CD8-positive, alpha-beta T cell (primary cell): ENCODE measurements at places on chromosomes 3 and 15.

DNA sequence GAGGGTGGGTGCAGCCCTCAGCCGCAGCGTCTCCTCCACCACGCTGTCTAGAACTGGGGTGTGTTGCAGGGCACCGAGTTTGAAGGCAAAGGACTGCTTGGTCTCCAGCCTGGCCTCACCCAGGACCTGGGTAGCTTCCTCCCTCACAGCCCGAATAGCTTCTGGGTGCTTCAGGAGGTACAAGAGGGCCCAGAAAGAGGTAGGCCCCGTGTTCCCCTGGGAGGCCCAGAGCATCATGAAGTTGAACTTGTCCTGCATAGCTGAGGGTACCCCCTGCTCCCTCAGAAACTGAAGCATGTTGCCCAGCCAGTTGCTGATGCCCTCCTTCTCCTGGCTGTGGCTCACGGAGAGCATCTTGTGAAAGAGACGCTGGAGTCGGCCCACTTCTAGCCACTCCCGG lies 930 bp downstream of the CYP8B1 start:
- no peak for DNase-seq

DNA sequence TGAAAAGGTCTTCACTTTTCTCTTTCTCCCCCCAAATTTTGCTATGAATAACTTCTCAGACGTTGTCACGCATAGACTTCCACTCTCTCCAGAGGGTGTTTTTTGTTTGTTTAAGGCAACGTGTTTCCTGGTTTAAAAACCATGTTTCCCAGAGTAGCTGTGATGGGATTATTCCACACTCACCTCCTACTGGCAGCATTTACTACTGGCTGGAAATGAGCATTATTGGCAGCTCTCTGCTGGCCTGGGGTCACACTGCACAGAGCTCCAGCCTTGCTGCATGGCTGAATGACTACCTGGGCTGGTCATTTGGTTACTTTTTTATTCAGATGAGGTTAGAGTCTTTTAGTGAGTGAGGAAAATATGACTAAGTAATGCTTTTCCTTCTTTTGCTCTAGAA lies 65.2 kb downstream of the RARB start:
- DNase-seq = no peak

DNA sequence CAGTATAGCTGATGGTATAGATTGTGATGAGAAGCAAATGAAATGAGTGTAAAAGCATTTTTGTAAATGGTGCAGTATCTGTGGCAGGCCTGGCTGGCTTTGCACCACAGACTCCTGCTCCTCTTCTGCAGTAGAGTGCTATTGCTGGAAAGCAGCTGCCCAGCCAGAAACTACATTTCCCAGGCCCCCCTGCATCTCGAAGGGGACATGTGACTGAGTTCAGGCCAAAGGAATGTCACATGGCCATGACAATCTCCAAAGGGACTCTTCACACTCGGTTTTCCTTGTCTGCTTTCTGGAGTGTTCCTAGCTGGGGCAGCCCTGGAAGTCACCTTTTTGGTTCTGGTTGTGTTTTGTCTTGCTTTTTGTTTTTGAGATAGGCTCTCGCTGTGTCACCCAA lies 277.1 kb downstream of the SUCLG2 start:
- no peak for DNase-seq

- no peak for DNase-seq
These were observed 14.9 kb downstream of the ATXN7 start for GRCh38 chr3:63878394-63879060.

GRCh38 chr3:182962166-182962565 lies 18.2 kb downstream of the DCUN1D1 start:
- no peak for DNase-seq

- no peak for DNase-seq
These were observed 7.4 kb downstream of the STARD9 start for GRCh38 chr15:42582569-42583375.

DNA sequence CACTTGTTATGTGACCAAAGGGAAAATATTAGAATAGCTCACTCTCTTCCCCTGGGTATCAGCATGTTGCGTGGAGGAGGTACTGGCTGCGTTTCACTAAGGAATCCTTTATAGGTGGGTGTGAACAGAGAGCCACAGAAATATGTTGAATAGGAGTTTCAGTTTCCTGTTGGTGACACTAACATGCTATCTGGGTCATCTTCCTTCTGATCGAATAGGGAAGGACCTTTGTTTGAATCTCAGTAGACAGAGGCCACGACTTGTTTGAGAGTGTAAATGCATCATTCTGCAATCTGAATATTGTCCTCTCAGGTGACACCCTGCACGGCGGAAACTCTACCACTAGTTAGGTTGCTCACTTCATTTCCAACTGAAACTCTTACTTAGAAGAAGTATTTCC lies 157.9 kb upstream of the SLC2A2 start:
- no peak for DNase-seq

DNA sequence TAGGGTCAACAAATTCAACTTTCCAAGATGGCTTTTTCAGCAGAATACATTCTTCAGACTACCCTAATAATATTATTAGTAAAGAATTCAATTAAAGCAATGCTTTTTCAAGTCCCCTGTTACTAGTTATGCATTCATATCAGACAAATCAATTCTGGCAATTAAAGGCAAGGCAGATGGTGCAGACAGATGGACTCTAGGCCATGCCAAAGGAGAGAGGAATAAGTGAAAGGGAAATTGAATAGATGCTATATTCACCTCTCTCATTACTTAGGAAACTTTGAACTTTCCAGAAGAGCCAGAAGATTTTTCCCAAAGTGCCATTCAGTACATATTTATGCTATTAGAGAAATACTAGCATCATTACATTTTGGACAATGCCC lies 487.7 kb upstream of the RASGRP1 start:
- DNase-seq = no peak

GRCh38 chr3:129231331-129232119 lies 17.9 kb upstream of the COPG1 start:
- no peak for DNase-seq

DNA sequence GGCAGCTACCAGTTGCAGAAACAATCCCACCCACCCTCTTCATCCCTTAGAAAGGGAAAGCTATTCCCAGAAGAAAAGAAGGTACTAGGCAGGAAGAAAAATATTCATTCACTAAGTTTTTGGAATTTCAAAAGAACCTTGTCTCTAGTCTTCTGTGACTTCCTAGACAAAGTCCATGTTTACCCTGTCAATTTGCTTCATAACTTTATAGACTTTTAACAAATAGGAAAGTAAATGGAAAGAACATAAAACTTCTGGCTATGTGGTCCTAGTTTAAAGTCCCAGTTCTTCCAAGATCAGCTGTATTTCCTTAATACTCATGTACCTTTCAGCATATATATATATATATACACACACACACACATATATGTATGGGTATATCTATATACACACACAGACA lies 143.7 kb upstream of the SNTN start:
- DNase-seq = no peak

DNA sequence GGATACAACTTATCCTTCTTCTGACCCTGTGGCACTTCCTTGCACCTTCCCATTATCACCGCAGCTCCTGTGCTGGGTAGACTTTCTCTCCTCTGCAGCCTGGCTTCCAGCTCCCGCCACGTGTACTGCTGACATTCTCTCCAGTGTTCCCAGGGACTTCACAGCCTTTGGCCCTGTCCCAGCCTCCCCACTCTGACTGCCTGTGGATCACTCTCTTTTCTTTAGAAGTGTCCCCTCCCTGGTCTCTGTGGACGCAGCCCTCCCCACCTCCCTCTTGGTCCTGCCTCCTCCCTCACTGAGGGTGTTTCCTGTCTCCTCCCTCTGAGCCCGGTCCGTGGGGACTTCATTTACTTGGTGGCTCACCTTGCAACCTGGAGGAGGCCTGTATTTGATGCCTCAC lies 17.4 kb downstream of the PDIA5 start:
- DNase-seq = no peak
